Activated CD4-positive, alpha-beta T cell treated with anti-CD3 and anti-CD28 coated beads for 24 hours (primary cell): ENCODE measurements at places on chromosomes 12 and 14.

DNA sequence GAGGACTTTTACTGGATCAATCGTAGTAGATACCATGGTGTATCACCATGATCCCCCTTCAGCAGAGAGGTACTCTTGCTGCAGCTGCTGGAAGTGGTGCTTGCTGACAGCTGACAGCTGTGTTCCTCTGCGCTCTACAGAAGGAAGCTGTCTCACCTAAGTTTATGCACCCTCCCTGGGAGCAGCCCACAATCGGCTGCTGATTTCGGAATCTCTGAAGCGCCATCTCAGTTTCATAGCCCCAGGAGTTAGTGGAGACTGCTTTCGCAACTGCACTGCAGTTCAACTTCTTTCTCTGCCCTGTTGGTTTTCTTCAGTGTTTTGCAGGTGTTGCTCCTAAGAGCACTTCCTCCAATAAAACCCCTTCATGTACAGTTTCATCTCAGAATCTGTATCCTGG is 237.9 kb downstream of the PAWR start:
- DNase-seq = no peak

DNA sequence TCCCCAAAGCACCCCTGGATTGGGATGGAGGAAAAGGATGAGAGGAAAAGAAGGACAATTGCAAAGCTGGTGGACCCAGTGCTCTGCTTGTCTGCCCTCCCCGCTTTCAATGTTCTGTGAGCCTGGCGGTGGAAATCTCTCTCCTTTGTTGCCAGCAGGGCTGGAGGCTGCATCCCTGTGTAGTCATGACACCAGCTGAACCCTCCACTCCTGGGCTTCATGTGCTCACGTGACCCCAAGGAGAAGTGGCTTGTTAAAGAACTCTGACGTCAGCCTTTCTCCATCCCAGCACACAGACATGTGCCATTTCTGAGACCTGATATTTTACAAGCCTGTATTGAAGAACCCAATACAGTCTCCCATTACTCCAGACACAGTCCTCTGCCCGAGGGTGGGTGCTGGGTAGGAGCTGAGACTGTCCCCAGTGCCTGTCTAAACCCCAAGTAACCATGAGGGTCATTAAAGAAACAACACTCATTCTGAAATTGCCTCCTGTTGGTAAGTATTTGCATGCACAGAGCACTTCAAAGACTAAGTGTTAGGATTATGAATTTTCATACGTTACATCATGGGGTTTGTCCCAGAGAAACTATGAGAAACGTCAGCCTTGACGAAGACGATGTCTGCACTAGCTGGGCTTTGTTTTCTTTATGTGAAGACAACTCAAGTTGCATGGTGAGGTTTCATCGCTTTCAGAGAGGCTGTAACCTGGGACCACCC is 21.7 kb downstream of the GALNT16 start:
- no peak for DNase-seq

GRCh38 chr12:99627459-99627858 is 20.1 kb upstream of the GARIN6 start:
- no peak for DNase-seq

DNA sequence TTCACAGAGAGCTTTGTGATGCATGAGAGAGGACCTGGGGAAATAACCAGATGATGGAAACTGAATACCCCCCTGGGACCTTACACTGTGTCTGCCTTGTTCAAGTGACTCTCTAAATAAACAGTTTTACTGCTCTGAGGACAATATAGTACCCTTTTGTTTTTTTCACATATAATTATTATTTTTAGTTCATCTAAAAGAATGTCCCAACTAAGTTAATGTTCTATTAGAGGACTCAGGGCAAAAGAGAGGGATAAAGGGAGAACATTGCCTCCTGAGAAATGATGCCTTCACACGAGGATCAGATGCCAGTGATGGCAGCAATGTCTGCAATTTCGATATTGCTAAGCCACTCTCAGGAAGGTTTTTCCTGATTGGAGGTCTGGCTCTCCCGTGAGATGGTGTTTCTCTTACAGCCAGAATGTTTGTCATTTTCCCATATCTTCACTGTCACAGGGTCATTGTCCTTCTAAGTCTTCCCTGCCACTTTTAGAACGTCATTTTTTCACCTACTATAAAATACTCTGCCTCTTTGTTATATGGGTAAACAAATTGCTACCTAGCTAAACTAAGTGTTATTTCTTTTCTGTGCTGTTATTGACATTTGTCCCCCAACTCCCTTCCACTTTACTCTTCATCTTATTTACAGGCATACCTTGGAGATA is 201.6 kb downstream of the RAD51B start:
- DNase-seq = no peak

GRCh38 chr14:79638672-79639266 is 572.5 kb downstream of the DIO2 start:
- no peak for DNase-seq

- peak; percentile 17 for DNase-seq
Observed at GRCh38 chr12:103930787-103931735, 851 bp downstream of the HSP90B1 start.

GRCh38 chr14:70999117-70999516 is 91.9 kb downstream of the PCNX1 start:
- no peak for DNase-seq

- no peak for DNase-seq
Observed at GRCh38 chr12:45912774-45913173, 77.6 kb downstream of the SCAF11 start.

DNA sequence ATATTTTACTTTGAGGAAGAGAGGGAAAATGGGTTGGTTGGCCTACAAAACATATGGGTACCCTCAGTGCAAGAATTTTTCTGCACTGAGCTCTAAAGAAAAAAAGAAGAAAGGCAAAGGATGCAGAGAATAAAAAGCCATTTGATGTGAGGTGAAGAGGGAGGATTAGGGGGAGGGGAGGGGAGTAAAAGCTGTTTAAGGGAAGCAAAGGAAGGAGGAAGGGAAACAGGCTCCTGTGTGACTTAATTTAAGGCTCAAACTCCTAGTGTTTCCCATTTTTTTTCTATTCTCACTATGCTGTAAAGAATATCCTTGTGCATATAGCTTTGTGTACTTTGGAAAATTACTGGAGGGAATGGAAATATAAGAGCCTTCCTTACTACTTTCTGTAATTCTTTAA is 78.7 kb downstream of the NKX2-1 start:
- no peak for DNase-seq

- DNase-seq = no peak
Observed at GRCh38 chr12:49794021-49794420, 34.2 kb downstream of the NCKAP5L start.

GRCh38 chr12:96172981-96173380 is 21.2 kb upstream of the ELK3 start:
- no peak for DNase-seq

- DNase-seq = no peak
Observed at GRCh38 chr12:57726151-57726883, 12.2 kb downstream of the AGAP2 start.

- no peak for DNase-seq
Observed at GRCh38 chr12:120100630-120101029, 15.9 kb downstream of the RAB35 start.

DNA sequence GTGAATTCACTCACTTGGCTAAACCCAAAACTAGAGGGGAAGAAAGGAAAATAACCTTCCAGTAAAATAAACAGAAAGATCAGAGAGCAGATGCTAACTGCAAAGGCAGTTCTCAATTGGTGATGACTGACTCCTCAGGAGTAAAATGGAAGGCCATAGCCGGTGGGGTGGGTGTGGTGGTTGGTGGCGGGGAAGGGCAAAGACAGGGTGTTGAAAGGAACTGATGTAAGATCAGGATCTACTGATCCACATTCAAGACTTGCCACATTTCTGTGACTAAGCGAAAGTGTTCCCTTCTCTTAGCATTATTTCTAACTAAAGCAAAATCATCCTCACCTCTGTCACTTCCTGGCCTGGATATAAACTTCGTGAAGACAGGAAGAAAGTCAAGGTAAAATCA is 26.3 kb upstream of the TC2N start:
- no peak for DNase-seq

DNA sequence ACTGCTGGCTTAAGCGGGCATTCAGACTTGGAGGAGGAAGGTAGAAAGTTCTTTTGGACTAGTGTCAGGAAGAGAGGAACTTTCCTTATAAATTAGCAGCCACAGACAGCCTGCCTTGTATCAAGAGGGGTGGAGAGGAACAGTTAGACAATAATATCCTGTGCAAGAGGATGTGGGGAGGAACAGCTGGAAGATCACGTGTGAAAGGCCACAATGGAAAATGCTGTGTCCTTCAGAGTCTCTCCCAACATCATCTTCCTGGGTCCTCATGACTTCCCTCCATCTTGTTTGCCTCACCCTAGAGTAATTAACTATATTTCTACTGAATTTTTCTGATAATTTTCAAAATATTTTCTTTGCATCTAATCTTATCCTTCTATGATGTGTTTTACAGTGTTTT is 117.4 kb downstream of the MGAT4C start:
- DNase-seq = no peak

DNA sequence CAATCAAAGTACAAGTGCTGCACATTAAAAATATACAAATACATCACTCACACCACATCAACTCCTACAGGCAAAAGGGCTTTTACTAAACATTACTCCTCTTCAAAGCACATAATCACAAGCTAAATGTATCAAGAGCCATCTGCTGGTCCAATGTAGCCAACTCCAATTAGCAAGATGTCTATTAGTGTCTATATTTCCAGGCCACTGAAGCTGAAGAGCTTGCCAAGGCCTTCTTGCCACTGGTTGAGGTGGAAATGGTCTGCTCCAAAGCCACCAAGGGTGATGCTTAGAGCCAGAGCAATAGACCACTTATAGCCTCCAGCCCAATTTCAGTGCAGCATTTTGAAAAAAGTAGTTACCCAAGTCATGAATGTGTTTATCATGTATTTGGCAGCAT is 54.4 kb downstream of the RASSF9 start:
- no peak for DNase-seq

DNA sequence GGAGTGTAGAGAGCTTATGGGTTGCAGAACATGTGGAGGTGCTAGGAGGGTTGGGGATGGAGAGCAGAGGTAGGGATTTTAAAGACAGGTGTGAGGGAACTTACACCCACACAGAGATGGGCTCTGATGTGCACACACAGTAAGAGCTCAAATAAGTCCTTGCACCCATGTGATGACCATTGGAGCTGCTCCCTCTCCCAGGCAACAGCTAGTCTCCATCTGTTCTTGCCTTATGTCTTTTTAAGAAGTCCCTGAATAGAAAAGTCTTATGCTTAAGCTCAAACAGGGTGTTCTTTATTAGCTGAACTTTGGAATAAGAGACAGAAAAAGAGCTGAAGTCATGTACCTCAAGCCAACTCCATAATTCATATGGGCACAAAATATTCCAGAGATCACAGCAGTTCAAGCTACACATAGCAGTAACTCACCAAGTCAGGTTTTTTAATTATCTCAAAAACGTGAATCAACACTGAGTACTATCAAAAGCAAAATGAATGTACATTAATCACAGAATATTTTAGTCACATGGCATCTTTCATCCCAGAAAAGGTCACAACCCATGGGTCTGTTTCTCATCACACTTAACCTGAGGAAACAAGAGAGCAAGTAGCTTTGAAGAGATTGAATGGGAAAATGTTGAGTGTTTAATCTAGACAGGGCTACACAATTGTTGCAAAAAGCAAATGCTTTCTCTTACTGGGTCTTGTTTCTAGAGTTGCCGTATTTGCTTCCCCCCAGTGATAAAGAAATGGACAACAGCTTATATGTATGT is 1513.6 kb upstream of the SEL1L start:
- DNase-seq = no peak

- DNase-seq = no peak
Observed at GRCh38 chr14:72618424-72618823, 275.5 kb downstream of the DPF3 start.

GRCh38 chr12:41439801-41440200 is 251.7 kb downstream of the PDZRN4 start:
- DNase-seq = no peak

DNA sequence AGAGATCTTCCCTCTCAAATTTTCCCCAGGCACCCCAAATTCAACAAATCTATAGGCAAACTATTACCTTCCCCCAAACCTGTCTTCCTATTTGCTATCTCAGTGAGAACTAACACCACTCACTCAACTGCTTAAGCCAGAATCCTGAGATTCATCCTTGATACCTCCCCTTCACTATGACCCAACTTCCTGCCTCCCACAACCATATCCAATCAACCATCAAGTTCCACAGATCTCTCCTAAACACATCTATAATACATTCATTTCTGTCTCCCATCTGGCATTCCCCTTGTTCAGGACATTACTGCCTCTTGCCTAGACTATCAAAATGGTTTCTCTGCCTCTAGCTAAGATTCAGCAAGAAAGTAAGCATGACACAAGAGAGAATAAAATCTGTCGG is 21.3 kb downstream of the YAF2 start:
- DNase-seq = no peak

DNA sequence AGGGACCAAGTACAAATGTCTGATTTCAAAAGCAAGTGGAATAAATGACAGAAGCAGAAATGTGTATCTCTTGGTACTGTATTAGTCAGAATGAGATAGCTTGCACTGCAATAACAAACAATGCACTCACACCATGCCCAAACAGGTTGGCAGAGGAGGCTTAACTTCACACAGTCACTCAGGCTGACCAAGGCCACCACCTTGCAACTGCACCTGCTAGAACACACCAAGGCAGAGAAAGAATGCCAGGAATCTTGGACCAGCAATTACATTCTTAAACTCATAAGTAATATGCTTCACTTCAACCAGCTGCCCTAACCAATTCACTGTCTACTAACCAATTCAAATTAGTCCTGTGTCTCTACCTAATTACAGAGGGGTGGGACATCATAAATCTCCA is 378.3 kb downstream of the BCL11B start:
- DNase-seq = no peak

GRCh38 chr14:103188810-103189480 is 65.7 kb downstream of the TNFAIP2 start:
- peak; percentile 1 for DNase-seq

DNA sequence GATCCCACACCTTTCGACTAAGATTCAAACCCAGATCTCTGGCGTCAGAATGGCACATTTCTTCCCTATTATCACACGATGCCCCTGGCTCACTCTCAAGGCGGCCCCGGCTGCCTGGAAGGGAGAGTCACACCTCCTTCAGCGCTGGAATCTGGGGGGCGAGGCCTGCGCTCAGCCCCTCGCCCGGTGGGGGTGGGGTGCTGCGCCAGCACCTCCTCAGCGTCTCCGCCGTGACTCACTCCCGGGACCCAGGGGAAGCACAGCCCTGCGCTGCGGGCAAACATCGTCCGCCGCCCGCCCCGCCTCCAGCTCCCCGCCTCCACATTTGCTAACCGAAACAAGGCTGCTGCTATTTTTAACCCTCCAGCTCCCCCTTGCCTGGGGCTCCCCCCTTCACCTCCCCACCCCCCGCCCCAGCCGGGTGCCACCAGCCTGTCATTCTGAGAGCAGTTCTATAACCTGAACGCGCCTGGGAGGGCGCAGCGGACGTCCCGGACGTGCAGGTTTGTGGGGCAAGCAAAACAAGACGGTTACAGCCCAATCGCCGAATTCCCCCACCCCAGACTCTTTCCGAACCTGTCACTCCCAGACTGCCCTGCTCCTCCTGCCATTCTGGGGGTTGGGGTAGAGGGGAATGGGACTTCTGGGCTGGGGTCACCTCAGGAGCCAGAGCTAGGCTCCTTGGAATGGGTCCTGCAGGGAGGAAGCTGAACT is 6.7 kb downstream of the HDAC7 start:
- DNase-seq = peak; percentile 92

GRCh38 chr12:111745211-111745610 is 21.5 kb upstream of the ALDH2 start:
- DNase-seq = no peak
